ENCODE measurements at places on chromosomes 2 and 18.

DNA sequence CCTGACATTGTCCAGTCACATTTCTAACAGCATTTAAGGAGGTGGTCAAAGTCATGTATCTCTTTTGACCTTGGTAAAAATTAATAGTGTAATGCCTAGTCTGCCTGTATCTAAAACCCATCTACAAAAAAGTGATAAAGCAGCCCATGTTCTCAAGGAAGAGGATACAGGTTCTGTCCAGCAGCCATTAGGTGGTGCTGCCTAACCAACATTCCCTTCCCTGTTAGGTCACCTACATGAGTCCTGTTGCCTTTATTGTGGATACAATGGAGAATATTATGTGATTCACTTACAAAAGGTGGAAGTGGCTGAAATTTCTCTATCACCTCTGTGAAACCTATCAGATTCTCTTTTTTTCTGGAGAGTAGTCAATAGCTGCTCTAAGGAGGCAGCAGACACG, 52.5 kb downstream of the AQP4 start:
- no peak for DNase-seq

DNA sequence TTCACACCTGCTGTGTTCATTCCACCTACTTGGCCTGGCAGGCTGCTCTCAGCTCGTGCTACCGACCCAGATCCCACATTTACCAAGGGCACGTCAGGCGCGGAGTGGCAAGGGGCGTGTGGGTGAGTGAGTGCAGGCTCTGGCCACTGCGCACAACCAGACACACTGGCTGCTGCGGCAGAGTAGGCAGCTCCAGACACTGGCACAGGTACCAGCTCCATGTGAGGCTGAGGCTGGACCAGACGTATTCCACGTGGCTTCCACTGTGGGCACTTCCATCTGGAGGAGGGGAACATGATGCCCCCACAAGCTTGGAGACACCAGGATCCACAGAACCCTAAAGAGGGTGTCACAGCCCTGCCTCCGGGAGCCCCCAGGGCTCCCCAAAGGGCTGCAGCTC, 74.6 kb upstream of the ZNF804A start:
- no peak for DNase-seq

- peak; percentile 63 for DNase-seq
These were observed 32.8 kb downstream of the GRHL1 start for GRCh38 chr2:9984217-9984739.

- no peak for DNase-seq
These were observed 633.5 kb downstream of the LRP1B start for GRCh38 chr2:141497272-141497671.

- no peak for DNase-seq
These were observed 22.9 kb upstream of the STAM2 start for GRCh38 chr2:152198499-152198898.

GRCh38 chr2:5668682-5669250, 23.4 kb upstream of the SOX11 start:
- no peak for DNase-seq

DNA sequence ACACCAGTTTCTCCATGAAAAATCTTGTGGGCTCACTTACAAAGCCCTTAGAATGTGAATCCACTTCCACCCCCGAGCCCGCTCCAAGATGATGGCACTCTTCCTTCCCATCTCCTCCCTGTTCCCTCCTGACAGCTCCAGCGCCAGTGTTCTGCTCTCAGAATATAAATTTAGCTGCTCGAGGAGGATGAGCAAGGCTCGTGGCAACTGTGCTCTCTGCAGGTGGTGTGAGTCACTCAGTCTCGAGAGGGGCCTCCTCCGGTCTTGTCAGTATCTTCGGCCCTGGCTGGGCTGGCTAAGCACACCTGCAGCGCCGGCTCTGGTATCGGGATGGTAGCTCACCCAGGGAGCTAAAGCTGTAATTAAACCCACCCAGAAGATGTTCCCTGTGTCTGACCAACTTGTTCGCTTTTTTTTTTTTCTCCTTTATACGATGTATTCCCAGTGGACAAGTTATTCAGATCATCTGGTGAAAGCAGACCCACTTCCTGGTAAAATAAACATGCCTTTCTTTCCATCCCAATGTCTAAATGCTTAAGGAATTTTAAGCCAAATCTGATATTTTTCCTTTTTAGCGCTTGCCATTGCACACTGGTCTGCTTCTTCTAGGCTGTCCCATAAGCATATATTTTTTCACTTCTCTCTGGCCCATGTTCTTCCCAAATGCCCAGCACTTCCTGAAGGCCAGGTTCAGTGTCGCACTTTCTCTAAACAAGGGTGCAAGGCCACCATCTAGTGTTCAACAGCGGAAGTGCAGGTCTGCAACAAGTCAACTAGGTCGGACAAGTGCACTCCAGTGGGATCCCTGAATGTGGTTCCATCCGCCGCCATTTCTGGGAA, 31.4 kb upstream of the YPEL5 start:
- DNase-seq: peak; percentile 79

DNA sequence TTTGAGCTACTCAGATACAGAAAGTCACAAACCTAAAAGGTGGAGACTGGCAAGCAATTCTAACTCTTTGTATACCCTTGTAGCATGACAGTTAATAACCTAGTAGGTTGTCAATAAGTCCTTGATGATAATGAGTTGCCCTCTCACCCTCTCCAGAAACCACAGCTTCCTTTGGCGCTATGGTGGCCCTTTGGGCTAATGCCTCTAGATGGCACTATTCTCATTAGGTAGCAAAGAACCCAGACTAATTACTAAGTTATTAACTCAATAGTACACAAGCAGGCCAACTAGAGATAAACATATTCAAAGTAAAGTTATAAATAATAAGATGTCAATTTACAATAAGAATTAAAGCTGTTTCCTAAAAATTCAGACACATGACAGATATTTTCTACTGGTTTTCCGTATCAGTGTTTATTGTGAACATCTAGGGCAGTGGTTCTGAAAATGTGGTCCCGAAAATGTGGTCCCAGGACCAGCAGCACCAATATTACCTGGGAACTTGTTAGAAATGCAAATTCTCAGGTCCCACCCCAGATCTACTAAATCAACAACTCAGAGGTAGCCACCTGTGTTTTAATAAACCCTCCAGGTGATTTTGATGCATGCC, 41.1 kb downstream of the LDAH start:
- no peak for DNase-seq

GRCh38 chr2:205722283-205722918, 40.1 kb downstream of the NRP2 start:
- DNase-seq: no peak

Measured in activated CD8-positive, alpha-beta memory T cell treated with anti-CD3 and anti-CD28 coated beads for 24 hours (primary cell).